ENCODE measurements at places on chromosomes 1 and 21.

DNA sequence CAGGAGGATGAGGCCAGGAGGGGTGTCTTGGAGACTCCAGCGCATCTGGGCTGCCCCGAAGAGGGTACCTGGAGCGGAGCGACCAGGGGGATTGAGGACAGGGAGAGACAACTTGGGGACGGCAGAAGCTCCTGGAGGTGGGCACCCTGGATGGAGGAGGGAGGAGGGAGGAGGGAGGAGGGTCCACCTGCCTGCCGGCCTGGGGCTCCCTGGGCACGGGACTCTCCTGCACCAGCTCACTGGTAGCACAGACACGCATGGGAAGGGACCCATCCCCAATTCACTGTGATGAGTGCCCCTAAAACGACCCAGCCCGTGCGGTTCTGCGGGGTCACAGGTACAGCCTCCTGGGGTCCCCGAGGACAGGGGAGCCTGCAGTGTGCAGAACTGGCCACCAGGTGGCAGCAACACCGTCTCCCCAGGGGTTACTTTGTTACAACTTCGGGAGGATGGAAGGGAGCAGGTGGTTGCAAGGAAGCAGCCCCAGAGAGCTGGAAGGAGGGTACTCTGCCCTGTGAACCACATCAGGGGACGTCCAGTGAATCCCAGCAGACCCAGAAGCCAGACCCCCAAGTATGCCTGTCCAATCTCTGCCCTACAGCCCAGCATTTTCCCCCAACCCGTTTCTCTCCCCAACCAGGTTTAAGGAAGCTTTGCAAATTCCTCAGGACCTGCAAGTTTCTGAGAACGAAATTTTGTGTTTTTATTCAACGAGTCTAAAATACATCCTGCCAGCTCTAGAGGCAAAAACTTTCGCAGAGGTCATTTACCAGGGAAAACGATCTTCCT, 482.4 kb downstream of the NPHP4 start:
- peak; percentile 56 for DNase-seq

GRCh38 chr1:111733183-111733991, 5.8 kb downstream of the INKA2 start:
- DNase-seq: no peak

GRCh38 chr21:15686506-15686905, 43.3 kb upstream of the USP25 start:
- DNase-seq: no peak

DNA sequence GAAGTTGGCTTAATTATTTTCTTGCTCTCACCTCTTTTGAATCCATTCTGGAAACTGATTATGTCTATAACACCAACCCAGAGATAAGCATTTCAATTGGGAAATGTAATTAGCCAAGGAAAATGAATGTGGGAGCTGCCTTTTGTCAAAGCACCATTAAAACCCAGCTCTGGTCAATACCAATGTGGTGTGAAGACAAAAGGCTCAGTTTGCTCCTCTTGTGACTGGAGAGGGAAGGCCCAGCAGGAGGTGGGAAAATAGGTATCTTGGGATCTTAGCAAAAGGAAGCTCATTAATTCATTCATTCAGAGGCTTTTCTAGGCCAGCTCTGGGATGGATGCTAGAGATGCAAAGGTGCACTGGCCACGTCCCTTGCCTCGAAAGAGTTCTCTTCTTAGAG, 75.0 kb upstream of the SELENON start:
- no peak for DNase-seq

Measured in SJSA1 (cell line).